ENCODE measurements at places on chromosomes 4 and X. TPM values are rescaled to one million over a fixed set of nuclear protein-coding genes. Genes with fewer than 3 reads are reported as not detected.

TMSB15B gene
- 10.2 TPM for total RNA-seq

USP11 gene
- 23.6 TPM for total RNA-seq

LINC00632 gene
- 7.2 TPM for total RNA-seq

SPRY1 gene
- 22.0 TPM for total RNA-seq

AFF2 gene
- total RNA-seq, result 0.24 TPM

PLXNB3 gene
- 37.6 TPM for total RNA-seq

OPN1MW gene
- not detected for total RNA-seq

DNAAF6 gene
- not detected for total RNA-seq

PNCK gene
- not detected for total RNA-seq

CLCN4 gene
- total RNA-seq, result 5.7 TPM

GRCh38 chrX:120244395-120244734 is 6.2 kb upstream of the ZBTB33 start:
- no peak for DNase-seq

DNA sequence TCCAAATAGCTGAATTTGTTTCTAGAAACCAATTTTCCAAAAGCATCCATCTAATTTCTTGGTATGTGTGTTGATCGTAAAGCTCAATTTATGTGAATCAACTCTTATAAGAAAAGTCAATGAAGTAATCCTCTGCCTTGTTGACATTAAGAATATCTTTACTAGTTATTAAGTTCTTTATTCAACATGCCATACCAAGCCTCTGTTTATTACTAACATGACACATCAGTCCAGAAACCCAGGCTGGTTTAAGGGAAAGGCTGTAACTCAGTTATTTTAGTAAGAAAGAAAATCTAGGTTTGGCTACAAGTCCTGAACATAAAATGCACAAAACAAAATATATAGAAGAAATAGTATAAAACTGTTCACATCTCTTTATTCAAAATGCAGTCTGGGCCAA is 48.0 kb downstream of the KLHL34 start:
- no peak for DNase-seq

DNA sequence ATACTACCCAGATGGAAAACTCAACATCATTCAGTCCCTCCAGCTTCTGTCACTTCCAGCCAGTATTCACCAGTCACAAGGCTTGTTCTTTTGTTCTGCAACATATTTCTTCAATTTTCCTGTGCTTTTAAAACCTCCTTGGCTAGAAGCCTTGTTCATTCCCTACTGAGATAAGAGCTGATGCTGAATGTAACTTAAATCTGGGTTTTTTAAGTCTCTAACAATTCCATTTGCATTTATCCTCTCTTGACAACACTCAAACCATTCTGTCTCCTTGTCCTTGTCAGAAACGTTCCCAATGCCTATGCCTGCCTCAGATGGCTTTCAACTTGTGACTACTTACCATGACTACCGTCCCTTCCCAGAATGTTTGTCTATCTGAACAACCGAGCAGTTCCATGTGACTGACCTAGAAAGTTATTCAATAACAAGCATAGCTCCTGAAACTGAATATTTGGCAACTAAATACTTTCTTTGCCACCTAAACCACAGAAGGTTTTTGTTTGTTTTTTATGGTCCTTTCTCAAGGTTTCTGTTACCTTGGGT is 682.9 kb upstream of the GALNTL6 start:
- DNase-seq, result no peak

GRCh38 chrX:109856974-109857373 is 123.9 kb upstream of the ACSL4 start:
- DNase-seq, result no peak

GRCh38 chr4:84673475-84674240 is 90.7 kb downstream of the CDS1 start:
- peak; percentile 66 for DNase-seq

DNA sequence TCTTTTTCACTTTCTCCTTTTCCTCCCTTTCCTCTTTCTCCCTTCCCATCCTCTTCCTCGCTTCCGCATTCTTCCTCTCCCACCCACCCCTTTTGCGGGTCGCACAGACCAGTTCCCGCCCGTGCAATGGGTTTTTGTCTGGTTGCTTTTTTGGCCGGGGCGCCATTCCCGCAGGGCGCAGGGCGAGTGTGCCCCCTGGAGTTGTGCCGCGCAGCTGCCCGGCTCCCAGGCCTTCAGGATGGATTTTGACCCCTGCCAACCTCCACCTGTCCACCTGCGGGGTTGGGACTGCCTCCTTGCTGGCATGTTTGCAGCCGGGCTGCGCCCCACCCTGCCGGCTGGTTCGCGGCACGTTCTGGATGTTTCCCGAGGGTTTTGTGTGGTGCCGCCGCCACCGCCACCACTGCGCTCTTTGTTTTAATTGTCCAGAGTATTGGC is 578 bp upstream of the SEL1L3 start:
- no peak for DNase-seq

DNA sequence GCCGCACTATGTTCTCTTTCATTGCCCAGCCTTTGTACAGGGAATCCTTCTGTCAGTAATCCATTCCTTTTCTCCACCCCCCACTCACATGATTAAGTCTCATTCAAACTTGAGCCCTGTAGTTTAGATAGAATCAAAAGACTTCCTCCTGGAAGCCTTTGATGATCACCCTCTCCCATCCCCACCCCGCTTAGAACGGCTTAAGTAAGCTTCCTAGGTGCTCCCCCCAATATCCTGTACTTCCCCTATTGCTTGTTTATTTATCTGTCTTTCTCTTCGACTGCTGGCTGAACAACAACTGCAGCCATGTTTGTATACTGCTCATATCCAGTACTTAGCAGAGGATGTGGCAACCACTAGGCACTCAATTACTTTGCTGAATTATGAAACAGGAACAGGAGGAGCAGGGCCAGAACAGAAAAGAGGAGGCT is 38.5 kb upstream of the GPC3 start:
- no peak for DNase-seq

GRCh38 chr4:155703486-155704247 is 37.0 kb downstream of the GUCY1A1 start:
- no peak for DNase-seq

DNA sequence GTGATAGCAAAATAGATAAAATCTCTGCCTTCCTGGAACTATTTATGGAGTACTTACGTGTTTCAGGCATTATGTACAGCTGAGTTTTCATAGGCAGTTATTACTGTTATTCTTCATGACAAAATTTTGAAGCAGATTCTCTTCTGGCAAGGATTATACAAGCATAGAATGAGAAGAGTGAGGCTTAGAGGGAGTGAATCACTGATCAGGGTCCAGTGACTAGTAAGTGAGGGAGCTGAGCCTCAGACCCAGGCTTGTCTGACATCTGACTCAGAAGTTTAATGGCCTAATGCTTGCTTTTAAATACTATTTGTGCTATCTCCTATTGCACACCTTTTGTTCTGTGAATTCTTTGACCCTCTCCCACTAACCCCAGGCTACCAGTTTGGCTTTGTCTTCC is 110.6 kb downstream of the DTHD1 start:
- no peak for DNase-seq

- no peak for DNase-seq
Observed at GRCh38 chr4:154489558-154490233, 1.9 kb downstream of the DCHS2 start.

DNA sequence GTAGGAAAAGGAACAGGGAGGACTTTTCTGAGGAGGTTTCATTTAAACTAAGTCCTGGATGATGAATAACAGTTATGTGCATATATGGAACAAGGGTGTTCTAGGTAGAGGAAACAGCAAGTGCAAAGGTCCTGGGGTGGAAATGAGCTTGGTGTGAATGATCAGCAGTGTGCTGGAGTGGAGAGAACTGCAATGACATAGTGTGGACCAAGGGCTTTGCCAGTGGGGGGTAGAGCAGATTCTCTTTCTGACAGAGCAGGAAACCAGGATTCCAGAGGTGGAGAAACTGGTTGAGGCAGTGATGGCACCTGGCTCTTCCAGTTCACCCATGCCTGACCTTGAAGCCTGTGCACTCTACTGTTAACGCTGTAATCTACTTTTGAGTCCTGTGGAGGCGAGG is 1.7 kb downstream of the PPP1R3F start:
- DNase-seq, result no peak

- no peak for DNase-seq
Observed at GRCh38 chr4:51830156-51830720, 12.7 kb upstream of the DCUN1D4 start.

GRCh38 chrX:40729598-40730584 is 5.5 kb downstream of the MED14 start:
- no peak for DNase-seq

GRCh38 chr4:121551881-121552280 is 144.9 kb downstream of the ANXA5 start:
- DNase-seq, result peak; percentile 18

DNA sequence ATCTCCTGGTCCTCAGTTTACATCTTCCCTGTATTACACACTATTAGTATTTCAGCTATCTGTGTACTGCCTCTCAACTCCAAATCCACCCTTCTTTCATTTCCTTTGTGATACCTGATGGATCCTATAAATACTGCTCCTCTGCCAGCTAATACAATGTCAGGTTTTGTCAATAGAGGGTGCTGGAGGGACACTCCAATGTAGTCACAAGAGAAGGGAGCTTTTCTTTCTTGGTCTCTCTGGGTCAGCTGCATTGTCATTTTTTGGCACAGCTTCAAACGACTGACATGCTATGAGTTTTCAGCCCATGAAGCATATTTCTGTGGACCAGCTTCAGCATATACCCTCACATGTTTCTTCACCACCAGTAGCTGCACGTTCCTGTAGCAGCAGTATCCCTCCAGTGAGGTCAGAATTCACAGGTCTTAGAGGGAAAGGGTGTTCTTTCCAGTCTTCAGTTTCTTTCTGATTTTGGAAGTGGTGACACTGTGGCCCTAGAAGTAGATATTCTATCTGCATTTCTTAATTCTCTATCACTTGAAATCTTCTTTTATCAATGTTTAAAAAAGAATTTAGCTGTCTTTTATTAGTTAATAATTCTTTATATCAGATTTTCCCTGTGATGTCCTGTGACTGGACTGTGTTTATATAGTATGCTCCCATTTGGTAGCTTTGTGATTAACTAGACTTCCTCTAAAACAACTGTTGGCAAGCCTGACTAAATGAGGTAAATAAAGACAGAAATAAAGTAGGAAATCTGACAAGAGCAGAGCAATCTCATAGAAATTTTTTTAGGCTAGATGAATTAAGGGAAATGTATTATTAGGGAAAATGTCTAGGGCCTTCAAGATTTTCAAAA is 60.6 kb downstream of the GABRA2 start:
- no peak for DNase-seq

DNA sequence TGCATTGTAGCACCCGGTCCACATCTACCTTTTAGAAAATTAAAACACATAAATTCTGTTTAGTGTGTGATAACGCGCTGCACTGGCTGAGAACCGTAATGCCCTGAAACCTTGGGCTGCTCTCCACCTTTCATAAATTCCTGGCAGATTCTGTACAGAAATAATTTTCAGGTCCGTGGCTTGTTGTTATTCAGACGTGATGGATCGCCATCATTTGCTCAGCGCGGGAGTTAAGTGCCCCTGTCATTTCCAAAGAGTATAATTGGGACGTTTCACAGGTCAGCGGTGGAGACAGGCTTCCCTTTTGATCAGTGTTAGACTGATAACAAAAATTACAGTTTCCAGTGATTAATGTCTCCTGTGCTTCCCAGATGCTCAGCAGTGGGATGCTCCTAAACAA is 16.5 kb downstream of the UVSSA start:
- DNase-seq, result no peak

DNA sequence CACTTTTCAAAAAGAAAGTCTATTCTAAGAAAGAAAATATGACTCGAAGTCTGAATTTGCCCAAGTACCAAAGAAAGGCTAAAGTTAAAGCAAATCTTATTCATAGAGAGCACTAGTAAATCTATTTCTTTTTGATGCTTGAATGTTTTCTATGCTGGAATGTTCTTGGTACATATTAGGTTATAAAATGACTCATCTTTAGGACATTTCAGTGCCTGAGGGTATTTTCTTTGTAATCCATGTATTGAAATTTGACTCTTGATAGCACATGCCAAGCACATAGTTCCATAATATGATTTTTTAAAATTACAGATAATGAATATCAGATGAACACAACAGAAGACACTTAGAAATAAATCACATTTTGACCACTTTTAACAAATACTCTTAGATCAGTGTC is 232.8 kb downstream of the TRIML1 start:
- no peak for DNase-seq

Measured in glomerular endothelial cell (primary cell).